ENCODE measurements at places on chromosomes 12 and 14.

DNA sequence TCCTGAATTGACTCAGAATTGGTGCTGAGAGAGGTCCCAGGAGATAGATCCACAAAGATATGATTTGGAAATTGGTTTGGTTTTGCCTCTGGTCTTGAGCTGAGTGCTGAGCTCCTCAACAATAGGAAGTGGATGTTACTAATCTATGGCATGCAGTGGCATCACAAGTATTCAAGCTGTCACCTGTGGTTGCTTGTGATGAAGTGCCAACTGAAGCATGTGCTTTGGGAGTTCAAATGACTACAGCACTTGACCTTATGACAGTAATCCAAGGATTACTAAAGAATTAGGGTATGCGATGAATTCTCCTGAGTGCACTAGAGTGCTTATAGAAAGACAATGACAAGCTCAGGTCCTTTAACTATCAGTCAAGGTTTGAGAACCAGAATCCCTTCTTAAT is 406.2 kb downstream of the NOVA1 start:
- DNase-seq, result no peak

GRCh38 chr14:76876076-76876475 is 49.9 kb downstream of the LRRC74A start:
- peak; percentile 78 for DNase-seq

- DNase-seq, result no peak
Measured at GRCh38 chr14:63682727-63683593, 41.3 kb upstream of the WDR89 start.

DNA sequence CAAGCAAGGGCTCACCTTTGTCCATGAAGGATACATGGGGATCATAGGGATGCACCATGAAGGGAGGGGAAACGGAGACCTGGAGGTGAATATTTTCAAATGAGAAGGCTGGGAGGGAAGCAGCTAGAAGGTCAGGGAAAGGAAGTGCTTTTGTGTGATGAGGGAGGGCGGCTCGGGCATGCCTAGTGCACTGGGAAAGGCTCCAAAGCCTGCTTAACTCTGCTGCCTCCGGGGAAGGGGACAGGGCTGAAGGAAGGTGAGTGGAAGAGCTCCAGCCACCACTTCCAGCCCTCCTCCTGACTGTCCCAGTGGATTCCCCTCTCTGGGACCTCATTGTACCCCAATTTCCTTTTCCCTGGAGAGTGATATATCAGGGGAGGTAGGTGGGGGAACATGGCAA is 149.4 kb upstream of the PRMT8 start:
- DNase-seq, result peak; percentile 31

DNA sequence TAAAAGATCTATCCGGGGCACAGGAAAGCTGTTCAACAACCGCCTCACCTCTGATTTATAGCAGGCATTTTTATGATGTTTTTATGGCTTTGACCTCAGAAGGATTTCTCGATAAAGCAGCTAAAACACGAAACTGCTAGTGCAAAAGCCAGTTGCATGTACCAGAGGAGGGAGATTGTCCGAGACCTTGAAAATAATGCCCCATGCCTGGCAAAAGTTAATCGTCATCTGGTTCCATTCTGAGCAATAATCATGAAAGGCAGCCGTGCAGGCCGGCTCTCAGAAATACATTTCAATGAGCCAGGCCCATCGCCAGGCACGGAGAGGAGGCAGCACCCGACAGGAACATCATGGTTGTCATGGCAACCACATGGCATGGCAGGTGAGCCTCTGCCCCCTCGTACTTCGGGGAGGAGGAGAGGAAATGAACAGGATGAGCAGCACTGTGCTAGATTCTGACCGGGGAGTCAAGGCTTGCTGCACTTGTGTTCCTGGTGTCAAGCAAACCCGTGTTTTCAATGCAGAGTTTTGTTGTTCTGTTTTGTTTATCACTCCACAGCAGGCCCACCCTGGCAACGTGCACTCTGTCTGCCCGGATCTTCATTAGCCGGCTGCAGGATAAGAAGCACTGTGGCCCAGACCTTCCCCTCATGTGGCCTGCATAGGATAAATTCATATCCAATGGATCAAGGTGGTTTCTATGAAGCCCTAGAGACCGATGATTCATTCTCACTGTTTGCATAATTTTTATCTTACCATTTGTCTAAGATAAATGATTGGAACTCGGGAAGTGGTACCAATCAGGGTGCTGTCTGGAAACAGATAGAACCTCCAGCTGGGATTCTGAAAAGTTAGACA is 160.2 kb downstream of the RIMBP2 start:
- DNase-seq, result peak; percentile 91

- DNase-seq, result no peak
Measured at GRCh38 chr14:93953739-93954515, 22.4 kb downstream of the ASB2 start.

GRCh38 chr12:34400411-34400881 is 378.1 kb downstream of the ALG10 start:
- no peak for DNase-seq

- no peak for DNase-seq
Measured at GRCh38 chr12:12671850-12672660, 23.9 kb downstream of the GPR19 start.

DNA sequence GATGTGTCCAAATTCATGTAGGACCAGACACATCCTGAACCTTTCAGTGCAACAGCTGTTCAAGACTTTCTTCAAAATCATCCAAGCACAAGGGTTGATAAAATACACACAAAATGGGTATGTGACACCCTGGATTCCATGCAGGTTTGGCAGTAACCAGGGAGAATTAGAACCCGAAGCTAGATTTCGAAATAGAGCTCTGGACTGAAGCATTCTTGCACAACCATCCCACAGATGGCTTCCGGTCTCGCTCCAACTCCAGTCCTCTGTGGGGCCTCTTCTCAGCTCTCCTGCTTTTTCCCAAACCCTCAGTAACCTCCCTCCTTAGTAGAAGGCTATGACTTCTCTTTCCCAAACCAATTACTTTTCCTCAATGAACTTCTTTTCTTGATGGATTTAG is 171.3 kb downstream of the TTC7B start:
- DNase-seq, result no peak

- no peak for DNase-seq
Measured at GRCh38 chr14:30410986-30411385, 148.0 kb upstream of the G2E3 start.

DNA sequence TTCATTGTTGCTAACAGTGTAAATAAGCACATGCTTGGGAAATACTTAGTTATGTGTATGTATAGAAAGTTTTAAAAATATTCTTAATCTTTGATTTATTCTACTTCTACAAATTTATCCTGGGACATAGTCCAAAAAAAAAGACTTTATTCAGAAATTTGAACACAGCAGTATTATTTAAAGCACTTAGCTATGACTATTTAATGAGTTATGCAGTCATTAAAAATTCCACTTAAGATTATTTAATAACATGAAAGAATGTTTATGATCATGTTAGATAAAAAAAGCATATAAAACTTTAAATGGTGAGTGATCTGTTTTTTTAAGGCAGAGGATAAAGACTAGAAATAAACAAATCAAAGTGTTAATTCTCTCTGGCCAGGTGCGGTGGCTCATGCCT is 78.3 kb downstream of the BAZ1A start:
- DNase-seq, result no peak

- DNase-seq, result no peak
Measured at GRCh38 chr12:77384941-77385340, 319.6 kb upstream of the E2F7 start.

- DNase-seq, result no peak
Measured at GRCh38 chr12:59119676-59120075, 199.4 kb upstream of the LRIG3 start.

GRCh38 chr14:49972823-49973222 is 79.9 kb downstream of the ARF6 start:
- peak; percentile 28 for DNase-seq

- no peak for DNase-seq
Measured at GRCh38 chr14:100988411-100988900, 84.9 kb upstream of the RTL1 start.

DNA sequence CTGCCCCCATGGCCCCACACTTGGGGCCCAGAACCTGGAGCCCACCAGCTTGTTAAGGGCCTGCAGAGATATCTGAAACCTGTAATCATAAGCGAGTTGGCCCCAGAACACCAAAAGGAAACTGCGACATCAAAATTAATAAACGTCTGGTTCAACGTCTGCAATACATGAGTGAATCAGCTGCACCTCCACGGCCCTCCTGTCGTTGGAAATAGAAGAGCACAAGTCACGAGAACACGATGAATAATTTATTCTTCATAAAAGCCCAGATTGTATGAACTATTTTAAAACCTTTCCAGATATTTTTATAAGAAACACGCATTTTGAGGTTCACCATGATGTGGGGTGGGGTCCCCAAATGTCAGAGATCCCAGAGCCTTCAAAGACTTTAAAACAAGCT is 9.7 kb upstream of the CMKLR1 start:
- no peak for DNase-seq

All from NCI-H2081 (cell line).